ENCODE measurements at places on chromosomes 6 and 20. TPM values are rescaled to one million over a fixed set of nuclear protein-coding genes. Genes with fewer than 3 reads are reported as not detected.

MYLK2 gene
- under 0.01 TPM for total RNA-seq

MEP1A gene
- total RNA-seq, result not detected

COL21A1 gene
- total RNA-seq, result 8.0 TPM

MYBL2 gene
- total RNA-seq, result 1.8 TPM

TMEM244 gene
- total RNA-seq, result not detected

- no peak overlapping the region for H3K27ac ChIP-seq
- no peak for DNase-seq
- H3K4me3 ChIP-seq, result no peak overlapping the region
- no peaks in the 10 kb centered on the region for H3K4me1 ChIP-seq
Observed at GRCh38 chr6:91149956-91150705, 563.3 kb upstream of the MAP3K7 start.

DNA sequence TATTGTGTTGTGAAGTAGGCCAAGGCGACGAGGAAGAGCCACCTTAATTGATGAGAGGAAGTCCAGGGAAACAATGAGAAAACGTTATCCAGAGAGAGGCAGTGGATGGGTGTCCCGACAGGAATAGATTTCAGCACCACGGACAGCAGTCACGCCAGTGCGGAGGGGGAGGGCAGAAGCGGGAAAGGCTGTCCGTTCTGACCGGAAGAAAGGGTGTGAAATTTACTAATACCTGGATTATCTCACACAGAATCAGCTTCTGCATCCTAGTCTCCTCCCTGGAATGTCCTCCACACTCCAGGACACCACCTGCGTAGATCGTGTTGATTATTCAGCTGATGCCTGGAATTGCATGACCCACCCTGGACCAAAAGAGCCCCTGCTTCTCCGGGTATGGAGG lies 7.4 kb upstream of the BPIFA3 start:
- H3K4me1 ChIP-seq, result no peaks in the 10 kb centered on the region
- H3K27ac ChIP-seq, result no peak overlapping the region
- H3K27me3 ChIP-seq, result peaks cover 7% of the 10 kb centered on the region
- peak; percentile 83 for DNase-seq
- no peak overlapping the region for H3K4me3 ChIP-seq

GRCh38 chr6:112216662-112217551 lies 37.5 kb downstream of the LAMA4 start:
- H3K4me1 ChIP-seq, result peaks cover 68% of the 10 kb centered on the region
- peak; percentile 58 for DNase-seq
- H3K4me3 ChIP-seq, result no peak overlapping the region

- H3K27me3 ChIP-seq, result no peaks in the 10 kb centered on the region
- H3K4me1 ChIP-seq, result peaks cover 57% of the 10 kb centered on the region
- peak; percentile 90 for DNase-seq
- H3K36me3 ChIP-seq, result peaks cover 25% of the 10 kb centered on the region
- no peak overlapping the region for H3K4me3 ChIP-seq
Observed at GRCh38 chr6:35370785-35371493, 28.6 kb downstream of the PPARD start.

DNA sequence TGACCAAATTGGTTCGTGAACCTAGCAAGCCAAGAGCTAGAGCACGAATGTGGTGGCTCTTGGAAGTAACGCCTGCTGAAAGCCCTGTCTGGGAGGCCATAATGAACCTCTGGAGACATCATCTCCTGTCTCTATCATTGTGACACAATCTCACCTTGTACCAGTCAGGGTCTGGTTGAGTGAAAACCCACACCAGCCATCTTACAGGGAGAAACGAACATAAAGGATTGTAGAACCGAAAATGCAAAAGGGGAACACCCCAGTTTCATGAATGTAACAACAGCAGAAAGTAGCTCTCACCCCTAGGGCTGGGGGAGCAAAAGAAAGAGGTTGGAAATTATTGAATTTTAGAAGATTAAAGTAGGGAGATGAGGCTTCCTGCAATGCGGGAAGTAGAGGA lies 50.9 kb upstream of the TAB2 start:
- no peaks in the 10 kb centered on the region for H3K4me1 ChIP-seq
- H3K27ac ChIP-seq, result no peak overlapping the region
- no peaks in the 10 kb centered on the region for H3K36me3 ChIP-seq
- peaks cover 30% of the 10 kb centered on the region for H3K27me3 ChIP-seq
- DNase-seq, result no peak

GRCh38 chr6:114287461-114287860 lies 55.4 kb downstream of the HS3ST5 start:
- no peaks in the 10 kb centered on the region for H3K36me3 ChIP-seq
- no peak overlapping the region for H3K4me3 ChIP-seq
- no peak for DNase-seq
- no peaks in the 10 kb centered on the region for H3K27me3 ChIP-seq

- DNase-seq, result no peak
- peak overlapping the region; percentile 93 for H3K27ac ChIP-seq
- H3K27me3 ChIP-seq, result no peaks in the 10 kb centered on the region
- H3K4me3 ChIP-seq, result no peak overlapping the region
- H3K4me1 ChIP-seq, result peaks cover 32% of the 10 kb centered on the region
- no peaks in the 10 kb centered on the region for H3K36me3 ChIP-seq
Observed at GRCh38 chr20:10557685-10558084, 116.1 kb downstream of the JAG1 start.

GRCh38 chr6:3406891-3407809 lies 49.7 kb downstream of the SLC22A23 start:
- H3K4me1 ChIP-seq, result peaks cover 15% of the 10 kb centered on the region
- H3K27ac ChIP-seq, result no peak overlapping the region
- DNase-seq, result no peak
- H3K4me3 ChIP-seq, result no peak overlapping the region

- peaks cover 7% of the 10 kb centered on the region for H3K4me1 ChIP-seq
- no peak overlapping the region for H3K4me3 ChIP-seq
- H3K27ac ChIP-seq, result no peak overlapping the region
- H3K36me3 ChIP-seq, result no peaks in the 10 kb centered on the region
Observed at GRCh38 chr6:118776607-118777549, 117.1 kb upstream of the ASF1A start.

DNA sequence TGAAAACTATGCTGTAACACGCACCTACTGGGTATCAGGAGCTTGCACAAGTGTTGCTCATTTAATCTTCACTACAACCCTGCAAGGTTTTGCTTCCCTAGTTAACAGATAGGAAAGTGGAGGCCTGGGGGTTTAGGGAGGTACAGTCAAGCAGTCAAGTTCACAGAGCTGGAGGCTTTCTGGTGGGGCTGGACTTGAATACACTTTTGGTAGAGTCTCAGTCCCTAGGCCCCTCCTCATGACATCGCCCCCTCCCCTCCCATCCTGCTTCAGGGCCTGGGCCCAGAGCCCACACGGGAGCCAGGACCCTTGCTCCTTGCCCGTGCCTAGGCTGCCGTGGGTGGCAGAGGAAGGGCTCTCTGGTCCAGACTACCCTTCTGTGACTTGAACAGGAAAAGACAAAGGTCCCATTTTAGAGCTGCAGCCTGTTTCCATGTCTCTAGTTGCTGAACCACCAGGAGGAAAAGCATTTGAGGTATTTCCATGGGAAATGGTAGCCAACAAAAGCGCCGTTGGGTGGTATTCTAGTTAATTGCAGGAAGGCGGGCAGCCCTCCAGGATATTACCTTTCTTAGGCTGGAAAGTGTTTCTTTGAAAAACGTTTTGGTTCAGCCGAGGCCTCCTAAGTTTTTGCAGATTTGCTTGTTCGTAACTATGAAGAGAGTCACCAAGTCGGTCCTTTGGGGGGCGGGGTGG lies 84.9 kb downstream of the CDC5L start:
- DNase-seq, result no peak
- no peaks in the 10 kb centered on the region for H3K4me1 ChIP-seq
- no peak overlapping the region for H3K4me3 ChIP-seq
- H3K27ac ChIP-seq, result no peak overlapping the region
- no peaks in the 10 kb centered on the region for H3K36me3 ChIP-seq
- peaks cover 5% of the 10 kb centered on the region for H3K27me3 ChIP-seq

DNA sequence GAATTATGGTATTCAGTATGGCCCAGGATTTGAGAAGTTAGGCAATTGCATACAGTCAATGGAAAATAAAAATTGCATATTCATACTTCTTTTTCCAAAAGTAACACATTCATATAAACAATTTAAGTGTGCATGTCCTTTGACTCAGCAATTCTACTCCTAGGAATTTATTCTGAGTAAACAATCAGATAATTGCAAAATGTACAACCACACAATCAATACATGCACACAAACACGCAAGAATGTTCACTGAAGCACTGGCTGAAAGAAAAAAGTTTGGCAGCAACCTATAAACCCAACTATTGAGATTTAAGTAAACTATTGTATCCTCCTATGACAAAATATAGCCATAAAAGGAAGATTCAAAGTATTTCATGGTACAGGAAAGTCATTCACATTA lies 1.6 kb downstream of the CYP39A1 start:
- H3K27me3 ChIP-seq, result no peaks in the 10 kb centered on the region
- no peak overlapping the region for H3K27ac ChIP-seq
- H3K36me3 ChIP-seq, result no peaks in the 10 kb centered on the region
- peaks cover 6% of the 10 kb centered on the region for H3K4me1 ChIP-seq

DNA sequence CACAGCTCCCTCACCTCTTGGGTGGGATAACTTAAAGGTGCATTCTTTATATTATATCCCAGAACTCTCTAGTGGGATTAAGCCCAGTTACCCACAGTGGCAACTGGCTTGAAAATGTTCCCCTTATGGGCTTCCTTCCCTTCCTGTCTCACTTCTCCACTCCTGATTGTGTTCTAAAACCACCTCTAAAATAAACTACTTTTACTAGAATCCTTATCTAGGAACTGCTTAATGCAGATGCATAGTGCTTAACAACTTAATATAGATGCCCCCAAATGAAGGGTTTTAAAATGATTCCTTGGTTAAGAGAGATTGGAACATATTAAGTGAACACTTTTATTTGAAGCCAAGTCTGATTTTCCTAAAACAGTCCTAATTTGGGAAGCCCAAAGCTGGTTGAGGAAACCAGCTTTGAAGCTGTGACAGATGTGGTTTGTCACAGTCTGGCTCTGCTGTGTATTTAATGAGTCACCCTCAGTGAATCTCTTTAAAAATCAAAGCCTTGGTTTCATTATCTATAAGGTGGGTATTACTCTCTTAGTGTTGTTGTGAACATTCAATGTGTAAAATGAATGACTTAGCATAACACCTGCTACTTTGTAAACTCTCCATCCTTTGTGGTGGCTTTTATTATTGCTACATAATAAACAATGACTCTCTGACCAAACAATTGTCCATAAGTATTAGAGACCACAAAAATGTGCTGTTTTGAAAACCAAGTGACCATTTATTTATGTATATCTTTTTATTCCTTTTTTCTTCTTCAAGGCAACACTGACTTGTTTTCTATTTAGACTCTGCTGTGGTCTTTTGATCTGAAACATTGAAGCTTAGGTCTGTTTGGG lies 24.4 kb downstream of the PLCB1 start:
- H3K4me3 ChIP-seq, result peak overlapping the region; percentile 10
- no peaks in the 10 kb centered on the region for H3K27me3 ChIP-seq
- H3K27ac ChIP-seq, result peak overlapping the region; percentile 60

- H3K4me3 ChIP-seq, result peak overlapping the region; percentile 62
- H3K27ac ChIP-seq, result no peak overlapping the region
- H3K4me1 ChIP-seq, result peaks cover 19% of the 10 kb centered on the region
- H3K36me3 ChIP-seq, result no peaks in the 10 kb centered on the region
- no peaks in the 10 kb centered on the region for H3K27me3 ChIP-seq
Observed at GRCh38 chr6:139474145-139475108, 100.0 kb upstream of the CITED2 start.

DNA sequence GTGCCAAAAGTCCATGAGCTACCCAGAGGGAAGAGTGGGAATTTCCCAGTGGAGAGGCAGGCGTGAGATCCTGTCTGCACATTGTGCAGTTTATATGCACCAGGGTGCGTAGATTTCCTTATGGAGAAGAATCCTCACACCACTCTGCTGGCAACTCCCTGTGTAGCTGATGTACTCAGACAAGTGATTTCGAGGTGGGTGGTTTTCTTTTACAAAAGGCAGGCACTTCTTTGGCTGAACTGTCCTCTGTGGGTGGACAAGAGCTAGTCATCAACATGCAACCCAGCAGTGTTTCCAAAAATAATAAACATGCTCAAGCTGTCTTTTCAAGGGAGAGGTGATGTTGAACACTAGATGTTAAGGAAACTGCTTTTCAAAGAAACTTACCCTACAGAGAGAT lies 121.7 kb upstream of the NXT1 start:
- H3K4me3 ChIP-seq, result no peak overlapping the region
- H3K36me3 ChIP-seq, result no peaks in the 10 kb centered on the region

Measured in osteoblast (primary cell).